H1 (cell line): ENCODE measurements at places on chromosomes 12 and 14.

DNA sequence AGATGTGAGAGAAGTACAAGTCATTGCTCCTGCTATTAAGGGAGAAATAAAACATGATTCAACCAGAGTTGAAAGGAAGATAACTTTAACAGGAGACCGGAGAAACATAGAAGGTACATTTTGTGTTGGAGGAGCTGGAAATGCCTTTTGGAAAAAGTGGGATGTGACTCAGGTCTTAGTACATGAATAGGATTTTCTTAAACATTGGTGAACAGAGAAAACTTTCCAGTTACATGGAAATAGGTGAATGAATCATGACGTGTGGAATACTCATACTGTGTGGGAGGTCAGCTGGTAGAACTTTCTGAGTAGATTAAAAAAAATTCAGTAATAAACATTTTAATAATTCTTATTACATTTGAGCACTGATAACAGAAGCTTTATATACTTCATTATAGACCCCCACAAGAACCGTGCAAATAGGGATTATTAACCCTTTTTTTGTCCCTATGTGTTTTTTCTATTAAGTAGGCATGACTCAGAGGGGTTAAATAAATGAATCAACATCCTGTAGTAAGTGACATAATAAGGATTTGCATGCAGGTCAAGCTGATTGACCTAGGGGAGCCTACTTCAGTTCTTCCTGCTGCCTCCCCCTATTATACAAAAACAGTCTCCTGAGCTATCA lies 710.5 kb downstream of the NOVA1 start:
- no peak for DNase-seq

GRCh38 chr12:93639406-93639805 lies 37.8 kb upstream of the CRADD start:
- DNase-seq = peak; percentile 4

DNA sequence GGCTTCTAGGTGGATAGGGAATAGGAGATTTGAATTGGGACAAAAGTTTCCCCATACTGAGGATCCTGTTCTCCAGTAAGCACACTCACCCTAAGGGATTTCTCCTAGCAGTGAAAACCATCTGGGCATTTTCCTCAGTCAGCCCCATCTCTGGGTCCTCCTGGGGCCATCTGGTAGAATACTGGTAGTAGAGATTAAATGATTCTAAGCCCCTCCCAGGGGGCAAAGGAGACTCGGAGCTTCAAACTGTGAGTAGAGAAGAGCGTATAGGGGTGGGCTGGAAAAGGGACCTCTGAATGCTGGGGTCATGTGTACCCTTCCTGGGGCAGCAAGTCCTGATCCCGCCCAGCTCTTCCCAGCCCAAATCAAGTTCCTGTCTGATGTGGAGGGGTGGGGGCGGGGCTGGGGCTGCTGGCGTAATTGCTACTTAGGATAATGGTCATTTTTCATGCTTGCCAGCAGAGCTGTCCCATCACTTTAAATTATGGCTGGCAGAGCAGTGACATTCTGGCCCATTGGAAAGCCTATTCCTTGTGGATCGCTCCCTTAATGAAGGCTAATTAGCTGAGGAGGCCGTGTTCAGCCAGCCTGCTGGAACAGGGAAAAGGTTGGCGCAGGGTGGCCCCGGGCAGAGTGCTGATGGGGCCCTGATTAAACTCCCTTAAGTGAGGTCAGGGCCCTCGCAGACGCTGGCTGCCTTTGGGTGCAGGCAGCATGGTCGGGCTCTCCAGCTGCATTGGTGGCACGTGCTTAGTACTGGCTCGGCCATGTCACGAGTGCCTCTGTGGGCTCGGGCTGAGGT lies 127.8 kb downstream of the TSPAN9 start:
- DNase-seq = no peak

DNA sequence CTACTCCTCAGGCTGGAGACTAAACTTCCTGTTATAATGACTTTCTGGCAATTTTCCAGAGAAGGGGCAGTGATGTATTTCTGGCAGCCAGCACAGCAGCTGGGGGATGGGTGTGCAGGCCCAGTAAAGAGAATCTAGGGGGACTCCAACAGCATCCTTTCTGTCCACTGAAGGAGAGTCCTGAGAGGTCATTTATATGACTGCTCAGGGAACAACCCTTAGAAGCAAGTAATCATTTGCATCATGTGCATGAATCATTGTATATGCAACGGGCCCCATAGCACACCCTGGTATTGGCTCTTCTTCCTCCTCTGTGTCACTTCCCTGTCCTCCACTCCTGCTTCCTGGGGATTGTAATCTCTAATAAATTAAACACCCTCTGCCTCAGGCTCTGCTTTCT lies 493.8 kb downstream of the RPS29 start:
- DNase-seq = no peak

DNA sequence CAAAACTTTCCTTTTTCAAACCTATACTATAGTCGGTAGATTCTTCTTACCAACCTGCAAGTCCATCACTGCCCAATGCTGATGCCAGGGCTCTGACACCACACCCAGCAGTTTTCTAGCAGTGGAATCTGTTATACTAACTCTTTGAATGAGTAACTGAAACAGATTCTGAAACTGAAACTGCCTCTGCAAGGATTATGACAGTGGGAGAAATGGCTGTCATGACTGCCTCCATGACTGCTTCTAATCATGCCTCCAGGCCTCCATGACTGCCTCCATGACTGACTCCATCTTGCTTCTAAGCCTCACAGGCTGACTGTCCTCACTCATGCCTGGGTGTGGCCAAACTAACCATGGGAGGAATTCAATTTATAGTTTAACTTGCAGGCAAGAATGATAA lies 29.4 kb upstream of the OXA1L start:
- DNase-seq = no peak

GRCh38 chr12:119994892-119995658 lies 6.0 kb downstream of the BICDL1 start:
- no peak for DNase-seq

DNA sequence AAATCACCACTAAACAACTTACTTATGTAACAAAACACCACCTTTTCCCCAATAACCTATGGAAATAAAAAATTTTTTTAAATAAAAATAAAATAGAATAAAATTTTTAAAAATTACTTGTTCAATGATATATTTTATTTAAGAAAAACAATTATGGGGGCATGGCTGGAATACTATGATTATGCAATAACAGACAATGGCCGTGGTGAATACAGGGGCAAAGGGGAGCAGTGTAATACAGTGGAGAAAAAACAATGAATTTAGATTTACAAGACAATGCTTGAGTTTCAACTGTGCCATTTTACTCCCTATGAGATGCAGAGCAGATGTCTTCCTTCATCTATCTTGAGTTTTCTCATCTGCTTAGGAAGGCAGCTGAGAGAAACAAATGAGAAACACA lies 72.9 kb downstream of the BLTP3B start:
- DNase-seq = no peak

DNA sequence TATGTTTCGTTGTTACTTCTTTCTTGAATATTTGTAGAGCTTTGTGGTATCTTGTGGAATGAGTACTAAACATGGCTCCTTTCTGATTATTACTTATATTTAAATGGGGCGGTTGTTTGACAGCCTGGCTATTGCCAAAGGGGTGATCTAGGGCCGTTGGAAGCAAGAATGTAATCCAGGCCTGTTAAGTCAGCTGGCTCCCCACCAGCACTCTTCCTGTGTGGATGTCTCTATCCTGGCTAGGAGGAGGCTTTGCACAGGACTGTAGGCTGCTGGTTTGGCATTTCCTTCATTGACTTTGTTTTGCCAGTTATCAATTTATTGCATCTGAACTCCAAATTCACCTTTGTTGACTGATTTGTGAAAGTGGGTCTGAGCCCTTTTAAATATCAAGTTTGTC lies 5.6 kb downstream of the FAM234B start:
- no peak for DNase-seq

GRCh38 chr12:19139615-19140194 lies 10.2 kb downstream of the PLEKHA5 start:
- DNase-seq = no peak
